ENCODE measurements at places on chromosomes 5 and 9.
A peak's percentile ranks its signal among the peaks of the same experiment; 100 is the strongest.

GRCh38 chr5:55923177-55923771 lies 71.5 kb downstream of the IL6ST start:
- DNase-seq = no peak

- DNase-seq = no peak
These were observed 21.1 kb downstream of the SRFBP1 start for GRCh38 chr5:121982893-121983285.

GRCh38 chr9:33295571-33295970 lies 5.3 kb downstream of the NFX1 start:
- no peak for DNase-seq

DNA sequence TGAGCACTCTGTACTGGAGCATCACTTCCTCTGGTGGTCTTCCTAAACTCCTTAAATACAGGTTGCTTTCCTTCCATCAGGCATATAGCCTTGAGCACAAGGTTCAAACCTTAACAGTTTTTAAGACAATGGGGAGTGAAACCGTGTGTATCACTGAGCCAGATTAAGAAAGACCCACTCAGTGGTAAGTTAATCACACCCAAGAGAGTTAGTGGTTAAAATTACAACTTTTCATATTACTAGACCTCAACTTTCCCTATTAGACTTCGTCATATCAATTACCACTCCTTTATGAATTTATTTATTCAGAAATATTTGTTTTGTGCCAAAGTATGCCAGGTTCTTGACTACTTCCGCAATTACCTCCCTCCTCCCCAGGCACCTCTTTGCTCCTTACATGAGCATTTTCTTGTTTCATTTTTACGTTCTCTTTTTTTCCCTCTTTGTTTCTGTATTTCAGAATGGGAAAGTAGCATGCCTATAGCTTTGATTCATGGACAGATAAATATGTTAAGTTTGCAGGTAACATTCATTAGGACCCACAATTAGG lies 351.0 kb downstream of the KIAA0825 start:
- DNase-seq = no peak

- no peak for DNase-seq
These were observed 131.4 kb downstream of the FGF10 start for GRCh38 chr5:44257653-44258365.

GRCh38 chr9:38112049-38112448 lies 43.0 kb upstream of the SHB start:
- peak; percentile 38 for DNase-seq

DNA sequence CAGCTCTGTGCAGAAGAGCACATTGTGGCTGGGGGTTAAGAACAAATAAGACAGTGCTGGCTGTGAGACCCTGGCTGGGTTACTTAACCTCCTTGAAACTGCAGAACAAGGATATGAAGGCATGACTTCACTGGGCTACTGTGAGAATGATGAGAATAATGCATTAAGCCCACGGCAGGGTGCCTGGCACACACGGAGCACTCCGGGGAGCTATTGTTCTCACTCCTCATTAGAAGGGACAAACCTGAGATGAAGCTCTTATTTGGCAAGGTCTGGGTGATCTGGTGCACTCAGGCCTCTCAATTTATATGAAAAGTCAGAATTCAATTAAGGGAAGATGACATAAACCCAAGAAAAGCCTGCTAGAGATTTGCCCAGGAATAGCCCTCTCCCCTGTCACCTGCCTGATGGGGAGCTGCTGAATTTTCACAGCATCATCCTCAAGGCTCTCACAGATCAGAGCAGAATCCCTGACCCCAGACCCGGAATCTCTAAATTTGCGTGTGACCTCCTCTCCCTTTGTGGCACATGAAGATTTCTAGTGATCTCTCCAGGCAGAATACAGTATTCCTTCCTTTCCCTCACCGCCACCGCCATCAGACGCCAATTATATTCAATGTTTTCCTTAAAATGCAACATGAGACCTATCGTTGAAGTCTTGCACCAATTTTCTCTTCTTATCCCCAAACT lies 102.1 kb downstream of the COL23A1 start:
- no peak for DNase-seq

- DNase-seq = peak; percentile 61
These were observed 14.5 kb downstream of the C9orf50 start for GRCh38 chr9:129606161-129607026.

DNA sequence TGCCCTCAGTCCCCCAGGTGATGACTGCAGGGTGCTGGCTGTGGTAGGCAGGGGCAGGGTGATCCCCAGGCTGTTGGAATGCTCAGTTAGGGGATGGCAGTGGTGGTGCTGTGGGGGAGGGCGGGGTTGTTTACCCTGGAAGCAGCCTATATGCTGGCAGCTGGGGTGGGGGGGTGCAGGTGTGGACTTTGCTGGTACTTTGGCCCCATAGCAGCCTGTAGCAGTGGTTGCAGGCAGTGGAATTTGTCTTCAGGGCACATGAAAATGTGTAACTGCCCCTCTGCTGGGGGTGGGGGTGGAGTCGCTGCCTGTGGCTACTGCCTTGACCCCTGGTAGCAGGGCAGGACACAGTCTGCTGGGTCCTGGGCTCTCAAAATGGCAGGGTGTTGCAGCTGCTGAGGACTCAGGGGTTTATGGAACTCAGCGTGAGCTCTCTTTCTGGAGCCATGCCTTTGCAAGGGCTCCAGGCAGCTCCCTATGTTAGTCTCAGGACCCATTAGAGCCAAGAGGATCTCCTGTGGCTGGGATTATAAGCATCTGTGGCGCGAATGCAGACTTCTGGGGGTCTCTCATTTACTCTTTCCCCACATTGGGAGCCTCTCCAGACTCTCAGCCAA lies 65.0 kb downstream of the RMI1 start:
- no peak for DNase-seq

DNA sequence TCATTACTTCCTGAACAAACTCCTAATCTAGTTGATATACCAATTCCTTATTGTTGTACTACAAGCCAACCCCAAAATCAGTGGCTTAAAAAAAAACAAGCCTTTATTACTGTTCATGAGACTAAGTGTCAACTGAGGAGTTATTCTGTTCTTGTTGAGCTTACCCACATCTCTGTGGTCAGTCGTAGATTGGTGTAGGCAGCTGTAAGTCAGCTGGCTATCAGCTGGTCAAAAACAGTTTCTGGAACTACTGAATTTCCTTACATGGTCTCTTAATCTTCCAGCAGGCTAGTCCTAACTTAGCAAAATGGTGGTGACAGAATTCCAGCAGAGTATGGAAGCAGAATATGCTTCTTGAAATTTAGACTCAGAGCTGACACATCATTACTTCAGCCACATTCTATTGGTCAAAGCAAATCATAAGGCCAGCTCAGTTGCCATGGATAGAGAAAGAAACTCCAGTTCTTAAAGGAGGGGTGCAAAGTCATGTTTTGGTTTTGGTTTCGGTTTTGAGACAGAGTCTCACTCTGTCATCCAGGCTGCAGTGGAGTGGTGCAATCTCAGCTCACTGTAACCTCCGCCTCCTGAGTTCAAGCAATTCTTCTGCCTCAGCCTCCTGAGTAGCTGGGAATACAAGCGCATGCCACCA lies 386.1 kb upstream of the MPDZ start:
- DNase-seq = no peak

GRCh38 chr5:116830079-116830478 lies 255.5 kb upstream of the SEMA6A start:
- no peak for DNase-seq

DNA sequence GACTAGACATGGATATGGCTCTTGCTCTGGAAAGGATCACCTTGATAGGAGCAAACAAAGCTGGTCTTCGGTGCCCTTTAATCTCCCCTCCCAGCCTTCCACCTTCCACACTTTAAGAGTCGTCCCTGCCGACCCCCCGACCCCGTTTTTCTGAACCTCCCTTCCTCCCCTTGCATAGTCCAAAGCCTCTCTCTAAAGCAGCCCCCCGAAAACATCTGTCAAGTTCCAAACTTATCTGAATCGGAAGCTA lies 423 bp upstream of the NUP214 start:
- no peak for DNase-seq

- DNase-seq = no peak
These were observed 3.2 kb upstream of the RNU6ATAC start for GRCh38 chr9:134167530-134167931.

GRCh38 chr9:129451089-129451656 lies 169.7 kb downstream of the C9orf50 start:
- DNase-seq = no peak

DNA sequence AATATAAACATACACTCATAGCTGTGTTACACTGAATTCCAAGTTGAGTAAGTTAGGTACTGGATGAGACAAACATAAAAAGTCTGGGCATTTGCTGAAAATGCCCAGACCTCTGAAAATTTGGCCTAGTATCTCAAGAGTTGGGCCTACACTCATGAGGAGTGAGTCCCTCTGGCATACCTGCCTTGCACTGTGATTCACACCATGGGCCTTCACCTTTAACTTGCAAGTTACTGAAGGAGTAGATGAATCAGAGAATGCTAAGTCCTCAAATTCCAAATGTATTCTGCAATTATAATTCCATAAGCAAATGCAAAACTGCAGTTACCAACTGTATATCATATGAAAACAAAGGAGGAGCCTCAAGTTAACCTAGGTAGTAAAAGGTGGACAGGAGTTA lies 32.3 kb upstream of the C9orf40 start:
- DNase-seq = no peak

- no peak for DNase-seq
These were observed 1063.9 kb upstream of the CDH18 start for GRCh38 chr5:21051945-21052344.

DNA sequence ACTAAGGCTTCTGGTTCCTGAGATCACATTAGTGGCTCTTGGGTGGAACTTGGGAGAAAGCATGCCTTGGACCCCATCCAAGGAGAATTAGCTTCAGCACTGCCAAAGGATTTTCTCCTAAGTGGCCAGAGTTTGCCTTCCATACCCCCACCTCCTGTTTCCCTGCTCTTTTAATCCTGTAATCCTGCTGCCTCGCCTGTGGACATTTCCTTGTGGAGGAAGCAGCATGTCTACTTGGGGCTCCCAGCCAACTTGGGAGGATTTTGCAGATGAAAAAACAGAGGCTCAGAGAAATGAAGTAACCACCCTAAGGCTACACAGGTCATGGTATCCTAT lies 1.6 kb downstream of the ARSI start:
- DNase-seq = peak; percentile 85

- DNase-seq = no peak
These were observed 318.3 kb upstream of the PTGER4 start for GRCh38 chr5:40361378-40361777.

- peak; percentile 5 for DNase-seq
These were observed 18.6 kb upstream of the CEP72 start for GRCh38 chr5:593511-593910.

- DNase-seq = no peak
These were observed 515.1 kb downstream of the TLE4 start for GRCh38 chr9:80086822-80087345.

- DNase-seq = no peak
These were observed 37.4 kb downstream of the PHF2 start for GRCh38 chr9:93613791-93614190.

- DNase-seq = peak; percentile 17
These were observed 95.8 kb downstream of the ALDH1A1 start for GRCh38 chr9:72856972-72857623.

- DNase-seq = no peak
These were observed 68.0 kb upstream of the CTNNA1 start for GRCh38 chr5:138685193-138685745.

DNA sequence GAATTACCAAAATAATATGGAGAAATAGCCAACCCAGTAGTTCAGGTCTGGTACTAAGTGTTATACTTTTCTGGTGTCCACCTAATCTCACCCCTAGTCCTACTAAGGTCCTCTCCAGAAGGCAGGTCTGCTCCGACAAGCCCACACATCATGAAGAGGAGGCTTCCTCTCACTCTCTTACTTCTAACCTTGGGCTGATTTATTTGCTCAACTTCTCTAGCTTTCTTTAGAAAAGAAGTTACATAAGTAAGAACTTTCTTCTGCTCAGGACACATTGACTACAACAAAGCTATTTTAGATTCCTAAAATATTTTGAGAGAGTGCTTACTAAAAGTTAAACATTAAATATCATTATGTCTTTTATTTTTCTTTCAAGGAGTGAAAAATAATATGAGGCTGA lies 329.7 kb upstream of the NREP start:
- no peak for DNase-seq

- DNase-seq = no peak
These were observed 29.8 kb downstream of the DAB2 start for GRCh38 chr5:39394946-39395345.

- no peak for DNase-seq
These were observed 82.3 kb downstream of the NUDT12 start for GRCh38 chr5:103480246-103480645.

GRCh38 chr9:36924071-36924470 lies 110.0 kb downstream of the PAX5 start:
- no peak for DNase-seq

DNA sequence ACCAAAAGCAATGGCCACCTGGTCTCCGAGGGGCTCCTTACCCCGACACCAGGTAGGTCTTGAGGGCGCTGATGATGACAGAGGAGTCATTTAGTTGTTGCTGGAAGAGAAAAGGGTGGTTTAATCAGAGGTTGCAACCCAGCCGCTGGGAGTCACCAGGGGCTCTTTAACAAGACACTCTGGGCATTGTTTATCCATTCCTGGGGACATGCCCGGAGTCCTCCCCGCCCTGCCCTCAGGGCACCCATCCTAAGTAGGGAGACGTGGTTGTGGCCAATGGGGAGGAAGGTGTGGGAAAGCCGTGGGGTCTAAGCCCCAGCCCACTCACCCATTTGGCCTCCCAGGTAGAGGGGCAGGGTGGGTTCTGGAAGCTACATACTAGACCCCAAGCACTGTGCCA lies 3.1 kb downstream of the PTGES2 start:
- DNase-seq = no peak

DNA sequence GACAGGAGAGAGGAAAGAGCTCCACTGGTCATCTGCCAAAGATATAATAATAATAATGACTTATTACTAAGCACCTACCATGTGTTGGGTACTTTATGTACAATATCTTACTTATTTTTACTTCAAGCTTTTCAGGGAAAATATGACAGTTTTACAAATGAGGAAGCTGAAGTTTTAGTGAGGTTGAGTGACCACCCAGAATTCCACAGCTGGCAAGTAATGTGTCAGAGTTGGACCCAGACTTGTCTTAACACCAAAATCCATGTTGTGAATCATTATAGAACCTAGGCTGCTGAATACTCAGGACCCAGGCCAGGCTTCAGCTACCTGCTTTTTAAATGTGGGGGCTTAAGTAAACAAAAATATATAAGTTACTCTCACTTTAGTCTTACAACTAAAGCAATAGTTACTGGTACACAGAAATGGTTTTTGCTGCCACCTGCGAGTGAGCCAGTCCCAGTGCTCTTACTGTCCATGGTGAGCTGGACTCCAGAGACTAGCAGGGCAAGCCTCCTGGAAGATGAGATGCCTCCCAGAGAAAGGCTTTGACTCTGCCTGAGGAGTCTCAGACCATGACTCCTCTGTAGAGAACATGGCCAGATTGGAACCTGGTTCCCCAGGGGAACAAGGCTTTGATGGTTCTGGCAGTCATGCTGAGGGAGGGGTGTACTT lies 29.9 kb downstream of the RUSC2 start:
- no peak for DNase-seq

- DNase-seq = no peak
These were observed 130.0 kb upstream of the LHFPL2 start for GRCh38 chr5:78778538-78778937.

GRCh38 chr5:173391031-173391430 lies 62.8 kb upstream of the STC2 start:
- DNase-seq = no peak
